ENCODE measurements at places on chromosomes 16 and 17. TPM values are rescaled to one million over a fixed set of nuclear protein-coding genes. Genes with fewer than 3 reads are reported as not detected.

- DNase-seq = no peak
Observed at GRCh38 chr16:86277221-86277620, 233.1 kb upstream of the FOXF1 start.

DNA sequence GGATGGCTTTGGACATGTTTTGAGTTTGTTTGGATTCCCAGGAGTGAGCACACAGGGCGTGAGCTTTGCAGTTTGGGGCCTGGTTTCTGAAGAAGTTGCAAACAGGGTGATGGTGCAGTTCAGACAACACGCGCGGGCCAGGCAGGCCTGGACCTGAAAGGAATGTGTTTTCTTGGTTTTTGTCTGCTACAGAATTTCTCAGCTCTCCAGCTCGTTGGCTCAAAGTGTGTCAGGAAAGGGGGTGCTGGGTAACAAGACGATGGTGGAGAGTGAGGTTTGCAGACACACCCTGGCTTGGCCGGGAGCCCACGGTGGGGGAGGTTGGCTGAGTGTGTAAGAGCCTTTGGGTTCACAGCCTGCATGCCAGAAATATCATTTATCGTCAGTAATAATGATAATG lies 82.3 kb downstream of the CMIP start:
- no peak for DNase-seq

The SMIM36 gene
- not detected for total RNA-seq

- DNase-seq = no peak
Observed at GRCh38 chr16:85462714-85463611, 150.2 kb upstream of the GSE1 start.

The NRN1L gene
- not detected for total RNA-seq

GRCh38 chr16:4403133-4403949 lies 13.1 kb downstream of the CORO7 start:
- no peak for DNase-seq

The DRC7 gene
- total RNA-seq = 0.50 TPM

GRCh38 chr17:72587773-72588511 lies 467.1 kb downstream of the SOX9 start:
- DNase-seq = peak; percentile 56

DNA sequence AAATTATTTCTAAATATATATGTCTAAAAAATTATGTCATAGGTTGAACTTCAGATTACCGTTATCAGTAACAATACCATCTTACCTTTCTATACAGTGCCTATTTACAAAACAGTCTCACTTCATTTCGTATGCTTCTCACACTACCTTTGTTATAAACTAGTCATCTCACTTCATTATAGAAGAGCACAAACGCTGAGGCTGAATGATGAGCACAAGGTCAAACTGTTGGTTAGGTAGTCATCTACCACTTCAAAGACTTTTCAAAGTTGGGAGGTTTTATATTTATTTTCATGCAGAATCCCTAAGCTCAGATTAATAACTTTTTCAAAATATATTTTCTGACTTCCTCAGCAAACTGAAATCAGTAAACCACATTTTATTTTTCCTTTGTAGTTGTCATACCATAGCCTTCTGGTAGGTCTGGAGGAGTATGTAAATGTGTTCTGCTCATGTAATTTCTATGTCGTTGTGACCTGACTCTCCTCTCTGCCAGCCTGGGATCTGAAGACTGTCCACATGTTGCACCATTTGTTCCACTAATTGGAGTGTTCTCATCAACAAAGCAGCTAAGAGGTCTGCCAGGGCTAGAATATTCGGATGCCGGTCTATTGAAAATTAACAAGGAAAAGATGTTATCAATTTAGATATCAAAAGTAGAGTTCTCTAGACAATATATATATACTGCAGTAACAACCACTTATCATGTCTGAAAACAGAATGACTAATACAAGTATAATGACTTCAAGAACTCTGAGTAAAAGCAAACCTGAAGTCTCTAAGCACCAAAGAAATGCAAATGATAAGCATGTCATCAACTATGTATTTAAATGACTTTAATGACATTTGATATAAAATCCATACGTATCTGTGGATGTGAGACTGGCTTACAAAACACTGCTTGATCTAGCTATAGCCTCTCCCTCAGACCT lies 73.9 kb downstream of the CEP95 start:
- no peak for DNase-seq

The ZP2 gene
- not detected for total RNA-seq

The TBC1D3I gene
- 0.22 TPM for total RNA-seq

DNA sequence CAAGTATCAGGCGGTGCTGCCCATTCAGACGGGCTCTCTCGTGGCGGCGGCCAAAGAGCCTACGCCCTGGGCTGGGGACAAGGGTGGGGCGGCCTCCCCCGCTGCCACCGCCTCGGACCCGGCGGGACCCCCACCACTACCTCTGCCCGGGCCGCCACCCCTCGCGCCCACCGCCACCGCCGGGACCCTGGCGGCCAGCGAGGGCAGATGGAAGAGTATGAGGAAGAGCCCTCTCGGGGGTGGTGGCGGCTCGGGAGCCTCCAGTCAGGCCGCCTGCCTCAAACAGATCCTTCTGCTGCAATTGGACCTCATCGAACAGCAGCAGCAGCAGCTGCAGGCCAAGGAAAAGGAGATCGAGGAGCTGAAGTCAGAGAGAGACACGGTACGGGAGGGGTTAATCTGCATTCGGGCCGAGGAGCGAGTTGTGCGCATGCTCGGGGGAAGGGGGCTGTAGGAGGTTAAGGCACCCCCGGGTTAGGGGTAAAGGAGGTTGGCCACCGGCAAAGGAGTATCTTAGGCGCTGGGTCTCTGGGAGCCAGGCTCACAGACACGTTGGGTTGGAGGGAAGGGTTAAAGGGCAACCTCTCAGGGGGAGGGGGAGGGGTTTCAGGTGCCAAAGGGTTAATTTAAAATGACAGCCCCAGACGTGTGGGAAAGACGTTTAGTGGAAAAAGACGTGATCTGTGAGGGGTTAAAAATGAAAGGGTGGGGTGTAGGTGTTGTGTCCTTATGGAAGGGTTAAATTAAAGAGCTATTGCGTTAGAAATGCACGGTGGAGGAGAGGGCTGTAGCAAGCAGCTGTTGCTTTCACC lies 1.4 kb downstream of the MSL1 start:
- DNase-seq = peak; percentile 32

- no peak for DNase-seq
Observed at GRCh38 chr17:40373324-40373723, 8.8 kb upstream of the GJD3 start.

- DNase-seq = peak; percentile 33
Observed at GRCh38 chr17:2853283-2854142, 57.3 kb downstream of the RAP1GAP2 start.

DNA sequence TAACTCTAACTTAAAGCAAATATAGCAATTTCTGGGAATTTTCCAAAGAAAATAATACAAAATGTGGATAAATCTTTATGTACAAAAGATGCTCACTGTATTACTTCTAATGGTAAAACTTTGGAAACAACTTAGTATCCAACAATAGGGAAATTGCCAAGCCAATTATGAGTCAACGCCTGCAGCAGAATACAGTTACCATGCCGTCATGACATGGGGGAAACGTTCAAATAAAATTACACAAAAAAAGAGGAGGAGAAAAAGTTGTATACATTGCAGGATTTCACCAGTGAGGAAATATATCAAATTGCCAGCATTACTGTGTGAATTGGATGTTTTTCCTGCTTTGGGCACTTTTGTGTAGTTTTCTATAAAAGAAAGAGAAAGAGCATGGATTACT lies 469.6 kb downstream of the SOX9 start:
- DNase-seq = peak; percentile 42

The TBC1D3K gene
- not detected for total RNA-seq

- DNase-seq = no peak
Observed at GRCh38 chr16:25693631-25694030, 1.9 kb downstream of the HS3ST4 start.

GRCh38 chr16:77564791-77565390 lies 130.1 kb upstream of the ADAMTS18 start:
- peak; percentile 67 for DNase-seq

GRCh38 chr16:87666919-87667318 lies 64.6 kb downstream of the JPH3 start:
- no peak for DNase-seq

GRCh38 chr17:37067555-37068111 lies 118.9 kb downstream of the AATF start:
- peak; percentile 87 for DNase-seq

DNA sequence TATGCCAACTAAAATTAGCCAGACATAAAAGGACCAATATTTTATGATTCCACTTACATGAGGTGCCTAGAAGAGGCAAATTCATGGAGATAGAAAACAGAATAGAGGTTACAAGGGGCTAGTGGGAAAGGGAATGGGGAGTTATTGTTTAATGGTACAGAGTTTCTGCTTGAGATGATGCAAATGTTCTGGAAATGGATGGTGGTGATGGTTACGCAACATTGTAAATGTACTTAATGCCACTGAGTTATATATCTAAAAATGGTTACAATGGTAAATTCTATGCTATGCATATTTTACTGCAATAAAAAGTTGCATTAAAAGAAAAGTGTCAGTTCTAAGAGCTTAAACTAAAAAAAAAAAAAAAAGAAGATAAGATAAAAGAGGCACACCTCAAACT lies 17.9 kb downstream of the MT1X start:
- no peak for DNase-seq

The CRYBA1 gene
- not detected for total RNA-seq

The GPATCH8 gene
- 19.3 TPM for total RNA-seq

The EVPLL gene
- not detected for total RNA-seq

Measured in A172 (cell line).